ENCODE measurements at places on chromosomes 7 and 10.

GRCh38 chr7:116417593-116418345 lies 81.8 kb upstream of the CAV2 start:
- peak; percentile 32 for DNase-seq

DNA sequence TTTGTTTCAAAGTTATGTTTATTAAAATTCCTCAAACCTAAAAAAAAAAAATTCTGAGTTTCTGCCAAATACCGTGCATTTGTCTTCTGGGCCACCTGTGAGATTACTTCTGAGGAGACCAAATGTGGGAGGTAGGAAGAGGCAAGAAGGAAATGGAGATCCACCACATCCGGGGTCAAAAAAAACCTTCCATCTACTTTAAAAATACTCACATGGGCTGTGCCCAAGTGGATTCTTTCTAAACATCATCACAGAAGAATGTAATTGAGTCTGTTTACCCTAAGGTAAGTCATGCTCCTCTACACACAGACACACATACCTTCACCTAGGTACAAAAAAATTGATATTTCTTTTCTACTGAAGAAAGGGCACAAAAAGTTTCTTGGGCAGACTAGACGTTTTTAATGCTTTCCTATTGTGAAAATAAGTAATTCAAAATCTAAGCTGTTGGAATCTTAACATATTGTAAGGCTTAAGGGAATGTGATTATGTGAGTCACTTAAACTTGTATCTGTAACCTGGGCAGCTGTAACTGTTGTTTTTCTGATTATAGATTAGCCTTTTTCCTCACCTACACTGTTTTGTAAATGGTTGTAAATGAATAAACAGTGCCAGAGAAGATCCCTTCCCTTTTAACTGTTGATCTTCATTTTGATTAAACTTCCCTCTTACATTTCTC lies 19.1 kb upstream of the SPOCK2 start:
- peak; percentile 14 for DNase-seq

DNA sequence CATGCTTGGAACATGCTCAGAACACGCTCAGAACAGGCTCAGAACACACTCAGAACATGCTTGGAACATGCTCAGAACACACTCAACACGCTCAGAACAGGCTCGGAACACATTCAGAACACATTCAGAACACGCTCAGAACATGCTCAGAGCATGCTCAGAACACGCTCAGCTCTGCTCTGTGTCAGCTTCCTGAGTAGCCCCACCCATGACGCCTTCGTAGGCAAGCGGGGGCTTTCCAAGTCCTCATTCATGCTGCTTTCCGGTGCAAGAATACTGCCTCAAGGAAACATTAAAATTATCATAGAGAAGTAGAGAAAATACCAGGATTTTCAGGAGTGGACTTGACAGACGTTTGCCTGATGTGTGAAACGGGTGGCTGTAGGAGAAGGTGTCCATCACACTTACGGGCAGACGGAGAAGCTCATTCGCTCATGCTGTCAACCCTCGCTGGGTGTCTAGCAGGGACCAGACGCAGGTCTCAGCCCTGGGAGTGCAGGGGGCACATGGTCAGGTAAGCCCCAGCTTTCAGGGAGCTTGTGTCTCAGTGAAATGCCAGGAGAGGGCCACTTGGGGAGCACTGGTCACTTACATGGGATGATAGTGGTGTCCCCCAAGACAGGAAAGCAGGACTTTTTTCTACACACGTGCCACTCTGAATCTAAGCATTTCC lies 24.7 kb downstream of the EN2 start:
- no peak for DNase-seq

DNA sequence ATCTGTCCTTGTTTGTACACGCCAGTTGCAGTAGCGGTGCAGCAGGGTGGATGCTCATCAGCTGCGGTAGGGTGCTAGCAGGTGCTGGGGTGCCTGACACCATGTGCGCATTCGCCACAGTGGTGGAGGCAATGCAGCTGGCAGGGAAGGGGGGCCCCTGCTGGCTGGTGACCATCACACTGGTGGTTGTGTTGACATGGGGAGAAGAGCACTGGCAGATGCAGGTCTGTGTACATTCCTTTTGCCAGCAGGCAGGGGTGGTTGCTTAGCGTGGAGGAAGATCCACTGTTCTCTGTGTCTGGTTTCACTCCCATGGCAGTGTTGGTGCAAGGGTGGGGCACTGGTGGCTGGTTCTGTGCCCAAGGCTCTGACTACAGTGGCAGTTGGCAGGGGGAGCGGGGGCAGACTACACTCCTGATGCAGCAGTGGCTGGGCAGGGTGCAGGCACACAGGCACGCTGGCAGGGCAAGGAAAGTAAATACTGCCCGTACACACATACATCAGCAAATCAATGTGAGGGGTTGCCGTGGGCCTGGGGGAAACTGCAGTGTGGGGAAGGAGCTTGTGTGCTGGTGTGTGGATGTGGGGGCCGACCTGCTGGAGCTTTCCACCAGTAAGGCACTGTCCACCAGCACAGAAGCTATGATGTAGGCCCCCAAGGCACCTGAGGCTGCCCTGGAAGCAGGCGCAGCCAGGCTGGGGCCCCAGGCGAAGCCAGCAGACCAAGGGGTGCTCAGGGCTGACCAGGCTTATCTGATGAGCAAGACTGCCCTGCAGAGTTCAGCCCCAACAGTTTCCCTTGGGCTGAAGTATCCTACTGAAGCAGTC lies 87.2 kb upstream of the UNC5B start:
- no peak for DNase-seq

DNA sequence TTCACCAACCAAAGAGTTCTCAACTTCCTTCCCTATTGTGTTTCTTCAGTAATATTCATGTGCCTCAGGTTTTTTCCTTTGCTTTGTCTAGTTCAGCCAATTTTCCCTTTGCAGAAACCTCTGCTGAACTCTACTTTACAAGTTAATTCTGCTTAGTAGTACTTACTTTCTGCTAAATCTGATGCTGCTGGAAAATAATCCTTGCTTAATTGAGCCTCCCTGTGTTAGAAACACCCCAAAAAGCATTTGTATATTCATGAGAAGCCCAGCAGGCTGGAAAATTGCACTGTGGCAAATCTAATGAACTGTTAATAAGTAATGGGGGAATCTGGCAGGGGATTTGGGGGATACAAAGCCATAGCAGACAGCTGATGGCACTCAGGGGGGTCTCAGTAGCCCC lies 78.5 kb downstream of the CDCA7L start:
- DNase-seq = no peak

DNA sequence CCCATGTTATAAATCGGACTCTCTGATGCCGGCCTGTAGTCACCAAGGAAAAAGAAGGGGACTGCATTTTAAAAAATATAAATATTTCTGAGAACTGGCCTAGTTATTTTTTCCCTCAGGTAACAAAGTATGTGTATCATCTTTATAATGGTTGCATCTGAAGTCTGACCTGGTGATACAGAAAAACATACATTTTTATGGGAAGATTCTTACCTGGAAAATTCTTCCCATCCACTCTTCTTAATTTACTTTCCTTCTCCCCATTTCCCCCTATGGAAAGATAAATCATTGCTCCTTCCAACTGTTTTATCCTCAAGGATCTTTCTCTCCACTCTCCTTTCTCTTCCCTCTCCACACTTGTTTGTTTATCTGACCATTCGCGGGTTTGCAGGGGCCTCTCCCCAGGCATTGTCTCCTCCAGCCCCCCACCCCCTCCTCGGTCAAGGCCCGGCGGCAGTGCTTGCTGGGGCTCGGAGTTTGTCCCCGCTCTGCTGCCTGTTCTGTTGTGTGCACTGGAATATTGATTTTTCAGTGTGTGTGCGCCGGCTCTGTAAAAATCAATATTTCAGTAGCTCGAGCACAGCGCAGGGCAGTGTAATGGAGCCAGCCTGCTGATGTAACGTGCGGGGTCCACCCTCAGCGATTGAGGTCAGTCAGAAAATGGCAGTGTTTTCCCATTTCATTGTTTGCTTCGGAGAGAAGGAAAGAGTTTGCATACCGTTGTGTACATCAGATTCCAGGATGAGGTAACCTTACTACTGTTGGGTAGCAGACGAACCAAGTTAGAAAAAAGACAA lies 199.5 kb upstream of the NFE2L3 start:
- no peak for DNase-seq

Measured in umbilical cord (tissue), 2 donors.